ENCODE measurements at places on chromosomes 13 and 19. TPM values are rescaled to one million over a fixed set of nuclear protein-coding genes. Genes with fewer than 3 reads are reported as not detected.

DNA sequence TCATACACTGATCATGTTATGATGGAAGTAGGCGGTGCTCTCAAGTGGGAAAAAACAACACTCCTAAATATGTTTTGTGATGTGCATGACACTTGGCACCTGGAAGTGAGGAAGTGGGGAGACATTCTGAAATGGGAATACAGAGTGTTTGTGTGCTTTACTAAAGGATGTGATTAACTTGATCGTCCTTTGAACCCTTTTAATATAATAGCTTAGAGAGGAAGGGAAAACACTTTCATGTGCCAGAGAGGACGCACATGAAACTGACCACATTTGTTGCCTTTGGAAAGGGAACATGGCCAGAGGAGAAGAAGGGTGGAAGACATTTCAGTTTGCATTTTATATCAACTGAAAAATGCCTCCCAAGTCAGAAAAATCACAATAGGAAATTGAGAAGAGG, 31.4 kb downstream of the SMAD9 start:
- H3K36me3 ChIP-seq = peaks cover 3% of the 10 kb centered on the region
- H3K4me3 ChIP-seq = no peak overlapping the region
- H3K27me3 ChIP-seq = no peaks in the 10 kb centered on the region
- DNase-seq = no peak
- H3K27ac ChIP-seq = no peak overlapping the region

- no peaks in the 10 kb centered on the region for H3K36me3 ChIP-seq
- DNase-seq = no peak
- no peak overlapping the region for H3K4me3 ChIP-seq
- no peaks in the 10 kb centered on the region for H3K4me1 ChIP-seq
- no peak overlapping the region for H3K27ac ChIP-seq
Measured at GRCh38 chr19:15671891-15672579, 852 bp upstream of the CYP4F12 start.

DNA sequence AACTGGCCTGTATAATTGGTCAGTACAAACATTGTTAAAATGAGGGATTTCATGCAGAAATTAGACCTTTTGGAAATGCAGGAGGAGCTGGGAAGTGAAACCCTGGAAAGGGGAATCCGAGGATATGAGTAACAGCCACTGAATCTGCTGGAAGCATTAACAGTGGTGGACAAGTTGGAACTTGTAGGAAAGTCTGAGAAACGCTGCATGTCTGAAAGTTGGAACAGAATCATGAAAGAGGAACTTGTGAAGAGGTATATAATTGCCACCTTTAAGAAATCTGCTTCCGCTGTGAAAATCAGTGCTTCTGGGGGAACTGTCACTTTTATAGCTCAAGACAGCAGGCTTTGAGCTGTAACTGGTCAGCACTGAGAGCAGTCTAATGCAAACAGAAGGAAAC, 716.5 kb upstream of the PRR20A start:
- no peak overlapping the region for H3K27ac ChIP-seq
- H3K27me3 ChIP-seq = peaks cover 2% of the 10 kb centered on the region
- H3K36me3 ChIP-seq = no peaks in the 10 kb centered on the region
- DNase-seq = no peak
- H3K4me3 ChIP-seq = no peak overlapping the region
- H3K4me1 ChIP-seq = no peaks in the 10 kb centered on the region

GRCh38 chr13:65727070-65727469, 1503.1 kb downstream of the PCDH9 start:
- H3K27ac ChIP-seq = no peak overlapping the region
- H3K4me1 ChIP-seq = peaks cover 15% of the 10 kb centered on the region
- DNase-seq = no peak
- no peaks in the 10 kb centered on the region for H3K27me3 ChIP-seq

DNA sequence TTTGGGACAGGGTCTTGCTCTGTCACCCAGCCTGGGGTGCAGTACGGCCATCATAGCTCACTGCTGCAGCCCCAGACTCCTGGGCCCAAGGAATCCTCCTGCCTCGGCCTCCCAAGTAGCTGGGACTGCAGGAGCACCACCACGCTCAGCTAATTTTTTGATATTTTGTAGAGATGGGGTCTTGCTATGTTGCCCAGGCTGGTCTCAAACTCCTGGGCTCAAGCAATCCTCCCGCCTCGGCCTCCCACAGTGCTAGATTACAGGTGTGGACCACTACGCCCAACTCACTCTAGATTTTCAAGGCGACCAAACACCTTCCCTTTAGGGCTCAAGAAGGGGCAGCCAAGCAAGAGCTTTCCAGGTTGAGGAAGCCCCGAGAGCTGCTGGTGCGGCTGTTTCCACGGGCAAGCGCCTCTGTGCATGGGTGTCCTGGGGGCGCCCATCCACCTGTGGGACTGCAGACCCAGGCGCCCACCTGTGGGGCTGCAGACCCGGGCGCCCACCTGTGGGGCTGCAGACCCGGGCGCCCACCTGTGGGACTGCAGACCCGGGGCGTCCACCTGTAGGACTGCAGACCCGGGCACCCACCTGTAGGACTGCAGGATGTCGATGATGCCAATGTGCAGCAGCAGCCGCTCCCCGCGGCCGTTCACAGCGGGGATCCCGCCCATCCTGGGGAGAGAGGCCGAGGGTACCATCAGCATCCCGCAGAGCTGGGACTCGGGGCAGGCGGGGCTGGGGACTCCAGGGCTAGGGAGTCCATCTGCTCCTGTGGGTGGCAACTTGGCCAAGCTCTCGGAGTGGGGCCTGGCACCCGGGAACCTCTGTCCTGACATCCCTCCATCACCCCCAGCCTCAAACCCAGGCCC, 21.7 kb upstream of the CACTIN start:
- no peak overlapping the region for H3K4me3 ChIP-seq
- no peak overlapping the region for H3K27ac ChIP-seq
- no peaks in the 10 kb centered on the region for H3K4me1 ChIP-seq
- H3K27me3 ChIP-seq = no peaks in the 10 kb centered on the region

GRCh38 chr19:39194832-39195542, 1.8 kb upstream of the NCCRP1 start:
- no peak for DNase-seq
- H3K36me3 ChIP-seq = peaks cover 1% of the 10 kb centered on the region
- peaks cover 46% of the 10 kb centered on the region for H3K27me3 ChIP-seq
- peaks cover 12% of the 10 kb centered on the region for H3K4me1 ChIP-seq
- H3K4me3 ChIP-seq = no peak overlapping the region
- H3K27ac ChIP-seq = no peak overlapping the region

GRCh38 chr13:59016250-59016649, 1147.5 kb downstream of the DIAPH3 start:
- no peak overlapping the region for H3K27ac ChIP-seq
- H3K36me3 ChIP-seq = no peaks in the 10 kb centered on the region
- no peak for DNase-seq

GRCh38 chr19:17138937-17139598, 63.5 kb downstream of the MYO9B start:
- no peak overlapping the region for H3K27ac ChIP-seq
- H3K27me3 ChIP-seq = no peaks in the 10 kb centered on the region
- peaks cover 25% of the 10 kb centered on the region for H3K4me1 ChIP-seq
- no peak for DNase-seq

- H3K4me3 ChIP-seq = no peak overlapping the region
- DNase-seq = no peak
- H3K36me3 ChIP-seq = no peaks in the 10 kb centered on the region
Measured at GRCh38 chr13:33639626-33640080, 178.3 kb upstream of the RFC3 start.

GRCh38 chr13:110807546-110807945, 94.0 kb downstream of the ING1 start:
- DNase-seq = no peak
- peaks cover 6% of the 10 kb centered on the region for H3K27me3 ChIP-seq
- peaks cover 10% of the 10 kb centered on the region for H3K4me1 ChIP-seq
- no peak overlapping the region for H3K27ac ChIP-seq

DNA sequence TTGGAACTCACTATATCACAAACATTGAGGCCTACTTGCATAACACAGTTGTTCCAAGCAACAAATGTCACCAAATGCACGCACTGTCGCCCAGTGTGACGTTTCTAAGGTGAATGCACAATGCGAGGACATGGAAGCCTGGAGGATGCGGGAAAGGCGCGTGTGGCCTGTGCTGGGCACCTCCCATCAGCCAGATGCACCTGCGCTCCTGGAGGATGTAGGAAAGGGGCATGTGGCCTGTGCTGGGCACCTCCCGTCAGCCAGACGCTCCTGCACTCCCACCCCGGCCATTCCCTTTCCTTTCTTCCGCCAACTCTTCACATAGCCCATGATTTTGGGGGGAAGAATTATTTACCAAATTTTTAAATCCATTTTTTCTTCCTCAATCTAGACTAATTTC, 202.4 kb upstream of the SOX1 start:
- no peak overlapping the region for H3K4me3 ChIP-seq
- peak; percentile 55 for DNase-seq
- peaks cover 6% of the 10 kb centered on the region for H3K27me3 ChIP-seq
- no peak overlapping the region for H3K27ac ChIP-seq
- H3K36me3 ChIP-seq = peaks cover 3% of the 10 kb centered on the region

DNA sequence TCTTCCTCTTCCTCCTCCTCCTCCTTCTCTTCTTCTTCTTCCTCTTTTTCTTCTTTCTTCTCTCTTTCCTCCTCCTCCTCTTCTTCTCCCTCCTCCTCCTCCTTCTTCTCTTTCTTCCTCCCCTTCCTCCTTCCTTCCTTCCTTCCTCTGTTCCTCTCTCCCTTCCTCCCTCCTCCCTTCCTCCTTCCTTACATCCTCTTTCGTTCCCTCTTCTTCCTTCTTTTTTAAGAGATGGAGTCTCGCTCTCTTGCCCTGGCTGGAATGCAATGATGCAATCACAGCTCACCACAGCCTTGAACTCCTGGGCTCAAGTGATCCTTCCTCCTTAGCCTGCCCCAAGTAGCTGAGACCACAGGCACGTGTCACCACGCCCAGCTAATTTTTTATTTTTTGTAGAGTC, 13.2 kb downstream of the EHD2 start:
- peak overlapping the region; percentile 98 for H3K27ac ChIP-seq
- H3K4me1 ChIP-seq = peaks cover 90% of the 10 kb centered on the region
- H3K4me3 ChIP-seq = no peak overlapping the region

GRCh38 chr13:111474136-111475002, 153.9 kb downstream of the TEX29 start:
- H3K4me3 ChIP-seq = no peak overlapping the region
- H3K27ac ChIP-seq = no peak overlapping the region
- no peaks in the 10 kb centered on the region for H3K36me3 ChIP-seq
- peaks cover 21% of the 10 kb centered on the region for H3K27me3 ChIP-seq

DNA sequence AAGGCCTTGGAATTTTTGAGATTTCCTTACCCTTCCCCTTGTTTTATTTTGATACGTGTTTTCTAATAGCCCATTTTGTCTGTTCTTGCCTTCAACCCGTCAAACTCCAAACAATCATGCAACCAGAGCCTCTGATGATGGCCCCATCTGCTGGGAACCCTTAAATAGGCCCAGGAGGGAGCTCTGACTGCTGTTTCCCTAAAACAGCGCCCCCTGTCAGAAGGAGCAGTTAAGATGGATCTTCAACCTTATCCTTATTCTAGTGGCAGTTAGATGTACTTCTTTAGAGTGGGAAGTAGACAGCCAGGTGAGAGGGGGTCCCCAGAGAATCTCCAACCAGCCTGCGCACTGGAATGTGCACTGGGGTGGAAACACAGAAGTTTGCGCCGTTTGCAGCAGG, 1031.0 kb upstream of the PCDH9 start:
- H3K27me3 ChIP-seq = no peaks in the 10 kb centered on the region
- no peaks in the 10 kb centered on the region for H3K36me3 ChIP-seq
- no peak overlapping the region for H3K4me3 ChIP-seq
- no peak overlapping the region for H3K27ac ChIP-seq
- no peak for DNase-seq
- no peaks in the 10 kb centered on the region for H3K4me1 ChIP-seq

- H3K27ac ChIP-seq = no peak overlapping the region
- H3K4me3 ChIP-seq = no peak overlapping the region
- no peaks in the 10 kb centered on the region for H3K4me1 ChIP-seq
- no peaks in the 10 kb centered on the region for H3K27me3 ChIP-seq
- H3K36me3 ChIP-seq = peaks cover 16% of the 10 kb centered on the region
Measured at GRCh38 chr19:9741476-9742171, 26.9 kb downstream of the ZNF846 start.

GRCh38 chr19:55304279-55304978, 20.6 kb downstream of the BRSK1 start:
- no peak overlapping the region for H3K27ac ChIP-seq
- peaks cover 21% of the 10 kb centered on the region for H3K36me3 ChIP-seq
- H3K4me3 ChIP-seq = no peak overlapping the region
- H3K27me3 ChIP-seq = no peaks in the 10 kb centered on the region

- H3K36me3 ChIP-seq = no peaks in the 10 kb centered on the region
- H3K27ac ChIP-seq = peak overlapping the region; percentile 89
- DNase-seq = no peak
- H3K27me3 ChIP-seq = no peaks in the 10 kb centered on the region
Measured at GRCh38 chr13:30698488-30699005, 36.8 kb upstream of the ALOX5AP start.

GRCh38 chr19:51703575-51704515, 10.7 kb downstream of the SPACA6 start:
- peaks cover 54% of the 10 kb centered on the region for H3K36me3 ChIP-seq
- H3K4me1 ChIP-seq = peaks cover 66% of the 10 kb centered on the region
- peak overlapping the region; percentile 69 for H3K4me3 ChIP-seq
- DNase-seq = peak; percentile 98
- peak overlapping the region; percentile 90 for H3K27ac ChIP-seq
- no peaks in the 10 kb centered on the region for H3K27me3 ChIP-seq

GRCh38 chr19:40136818-40137217, 46.1 kb upstream of the ZNF780A start:
- no peak overlapping the region for H3K27ac ChIP-seq
- H3K27me3 ChIP-seq = peaks cover 52% of the 10 kb centered on the region
- no peaks in the 10 kb centered on the region for H3K4me1 ChIP-seq
- DNase-seq = no peak
- H3K36me3 ChIP-seq = no peaks in the 10 kb centered on the region

GRCh38 chr13:57030671-57031070, 110.0 kb upstream of the PRR20A start:
- DNase-seq = peak; percentile 34
- H3K27me3 ChIP-seq = no peaks in the 10 kb centered on the region
- H3K36me3 ChIP-seq = no peaks in the 10 kb centered on the region
- H3K4me3 ChIP-seq = no peak overlapping the region
- no peak overlapping the region for H3K27ac ChIP-seq

DNA sequence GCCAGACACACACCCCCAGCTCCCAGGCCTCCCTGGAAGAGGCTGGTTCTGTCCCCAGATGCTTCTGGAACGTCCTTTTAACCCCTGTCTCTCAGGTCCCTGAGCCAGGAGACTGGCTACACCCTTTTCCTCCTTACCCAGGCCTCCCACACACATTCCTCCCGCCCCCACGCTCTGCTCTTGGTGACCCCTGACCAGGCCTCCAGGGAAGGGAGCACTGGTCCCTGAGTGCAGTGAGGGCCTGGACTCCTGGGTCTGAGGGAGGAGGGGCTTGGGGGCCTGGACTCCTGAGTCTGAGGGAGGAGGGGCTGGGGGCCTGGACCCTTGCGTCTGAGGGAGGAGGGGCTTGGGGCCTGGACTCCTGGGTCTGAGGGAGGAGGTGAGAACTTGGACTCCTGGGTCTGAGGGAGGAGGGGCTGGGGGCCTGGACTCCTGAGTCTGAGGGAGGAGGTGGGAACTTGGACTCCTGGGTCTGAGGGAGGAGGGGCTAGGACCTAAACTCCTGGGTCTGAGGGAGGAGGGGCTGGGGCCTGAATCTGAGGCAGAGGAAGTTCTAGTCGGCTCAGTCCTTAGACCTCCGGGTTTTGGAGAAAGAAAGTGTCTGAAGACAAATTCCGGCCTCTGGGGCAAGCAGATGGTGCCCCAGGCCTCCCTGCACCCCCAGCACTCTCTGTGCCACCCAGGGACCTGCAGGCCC, 527 bp downstream of the KLK6 start:
- peaks cover 13% of the 10 kb centered on the region for H3K27me3 ChIP-seq
- no peak overlapping the region for H3K4me3 ChIP-seq
- H3K27ac ChIP-seq = no peak overlapping the region

NLRP11 gene
- total RNA-seq = not detected

FCGBP gene
- total RNA-seq = 0.42 TPM

FAM216B gene
- total RNA-seq = not detected

ZNF91 gene
- total RNA-seq = 19.9 TPM

IZUMO4 gene
- total RNA-seq = 3.2 TPM

TMEM150B gene
- total RNA-seq = not detected

Data from chondrocyte (in vitro differentiated cells).